ENCODE measurements at places on chromosomes 16 and 17. TPM values are rescaled to one million over a fixed set of nuclear protein-coding genes. Genes with fewer than 3 reads are reported as not detected.

WNT9B gene
- total RNA-seq: not detected

XYLT1 gene
- 22.1 TPM for total RNA-seq

ATF7IP2 gene
- total RNA-seq: 32.8 TPM

CSH1 gene
- total RNA-seq: not detected

TTYH2 gene
- 3.7 TPM for total RNA-seq

SCNN1B gene
- total RNA-seq: 0.95 TPM

NT5C3B gene
- total RNA-seq: 71.4 TPM

ODAD4 gene
- total RNA-seq: 1.3 TPM

CDK3 gene
- 7.4 TPM for total RNA-seq

CCL7 gene
- total RNA-seq: not detected

TMEM114 gene
- total RNA-seq: 1.6 TPM

RNF43 gene
- 2.4 TPM for total RNA-seq

PSMD11 gene
- 175 TPM for total RNA-seq

CMTM1 gene
- total RNA-seq: 2.0 TPM

CD300H gene
- not detected for total RNA-seq

MAP2K3 gene
- total RNA-seq: 32.4 TPM

NBR1 gene
- 36.0 TPM for total RNA-seq

- H3K36me3 ChIP-seq: no peaks in the 10 kb centered on the region
- DNase-seq: no peak
- no peak overlapping the region for H3K27ac ChIP-seq
- H3K4me3 ChIP-seq: no peak overlapping the region
- H3K27me3 ChIP-seq: no peaks in the 10 kb centered on the region
Observed at GRCh38 chr17:78883089-78883532, 19.9 kb downstream of the CEP295NL start.

DNA sequence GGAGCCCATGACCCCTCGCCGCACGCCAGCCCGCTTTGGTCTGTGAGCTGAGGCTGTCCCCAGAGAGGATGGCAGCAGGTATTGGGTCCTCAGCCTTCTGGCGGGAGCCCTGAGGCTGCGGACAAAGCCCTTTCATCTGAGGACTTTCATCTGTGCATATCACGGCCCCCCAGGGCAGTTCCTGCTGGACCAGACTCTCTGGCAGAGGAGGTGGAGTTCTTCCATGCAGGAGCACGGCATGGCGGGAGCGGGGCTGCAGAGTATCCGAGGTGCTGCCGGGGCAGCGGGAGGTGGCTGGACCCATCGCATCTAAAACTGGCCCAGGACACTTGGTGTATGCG is 18.8 kb downstream of the DHX38 start:
- no peak for DNase-seq
- H3K36me3 ChIP-seq: peaks cover 21% of the 10 kb centered on the region
- no peak overlapping the region for H3K4me3 ChIP-seq
- H3K27me3 ChIP-seq: no peaks in the 10 kb centered on the region

GRCh38 chr16:66428682-66429251 is 1.7 kb downstream of the BEAN1 start:
- peaks cover 60% of the 10 kb centered on the region for H3K27me3 ChIP-seq
- H3K36me3 ChIP-seq: no peaks in the 10 kb centered on the region
- H3K4me3 ChIP-seq: no peak overlapping the region
- DNase-seq: no peak
- H3K27ac ChIP-seq: no peak overlapping the region
- H3K4me1 ChIP-seq: peaks cover 16% of the 10 kb centered on the region

- no peaks in the 10 kb centered on the region for H3K36me3 ChIP-seq
- H3K4me3 ChIP-seq: no peak overlapping the region
- H3K4me1 ChIP-seq: peaks cover 18% of the 10 kb centered on the region
- H3K27me3 ChIP-seq: no peaks in the 10 kb centered on the region
Observed at GRCh38 chr17:17027442-17028058, 14.7 kb upstream of the MPRIP start.

- H3K27me3 ChIP-seq: no peaks in the 10 kb centered on the region
- H3K4me3 ChIP-seq: no peak overlapping the region
- DNase-seq: no peak
- no peaks in the 10 kb centered on the region for H3K36me3 ChIP-seq
- no peaks in the 10 kb centered on the region for H3K4me1 ChIP-seq
Observed at GRCh38 chr17:59437791-59438281, 106.4 kb downstream of the YPEL2 start.

- H3K27me3 ChIP-seq: no peaks in the 10 kb centered on the region
- H3K4me1 ChIP-seq: no peaks in the 10 kb centered on the region
- no peak for DNase-seq
- peaks cover 6% of the 10 kb centered on the region for H3K36me3 ChIP-seq
- no peak overlapping the region for H3K4me3 ChIP-seq
Observed at GRCh38 chr17:75684924-75685323, 17.8 kb downstream of the SAP30BP start.

GRCh38 chr17:82836823-82837357 is 2.9 kb downstream of the ZNF750 start:
- no peak for DNase-seq
- no peaks in the 10 kb centered on the region for H3K27me3 ChIP-seq
- peaks cover 4% of the 10 kb centered on the region for H3K4me1 ChIP-seq
- H3K27ac ChIP-seq: no peak overlapping the region
- H3K36me3 ChIP-seq: 0 out of 2 replicates have a peak, but pooled peaks cover 4% of the 10 kb centered on the region

- no peak overlapping the region for H3K27ac ChIP-seq
- no peaks in the 10 kb centered on the region for H3K27me3 ChIP-seq
- no peaks in the 10 kb centered on the region for H3K36me3 ChIP-seq
- no peak overlapping the region for H3K4me3 ChIP-seq
Observed at GRCh38 chr16:65066651-65067050, 55.2 kb downstream of the CDH11 start.

- H3K4me1 ChIP-seq: peaks cover 3% of the 10 kb centered on the region
- no peak for DNase-seq
- no peak overlapping the region for H3K27ac ChIP-seq
- H3K36me3 ChIP-seq: no peaks in the 10 kb centered on the region
- H3K4me3 ChIP-seq: no peak overlapping the region
Observed at GRCh38 chr17:72616447-72616846, 476.0 kb downstream of the SLC39A11 start.

DNA sequence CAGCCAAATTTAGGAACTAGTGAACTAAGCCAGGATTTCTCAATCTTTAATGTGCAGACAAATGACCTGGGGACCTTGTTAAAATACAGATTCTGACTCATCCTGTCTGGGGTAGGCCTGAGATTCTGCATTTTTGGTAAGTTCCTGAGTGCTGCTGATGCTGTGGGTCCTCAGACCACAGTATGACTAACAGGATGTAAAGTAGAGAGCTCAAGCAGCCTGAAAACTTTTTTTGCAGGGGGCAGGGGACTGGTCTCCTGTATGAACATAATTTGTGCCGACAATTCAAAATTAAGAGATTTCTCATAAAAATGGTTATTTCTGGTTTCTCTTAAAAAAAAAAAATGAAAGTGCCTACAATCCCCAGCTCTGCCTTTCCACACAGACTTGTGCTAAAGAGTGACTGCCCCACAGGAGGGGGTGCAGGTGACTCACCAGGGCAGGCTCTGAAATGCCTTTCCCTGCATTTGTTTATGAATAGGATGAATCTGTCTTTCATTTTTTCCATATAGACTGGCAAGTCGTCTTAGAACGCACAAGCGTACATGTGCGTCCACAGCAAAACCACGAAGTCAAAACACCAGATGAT is 271.5 kb downstream of the PHKB start:
- no peaks in the 10 kb centered on the region for H3K27me3 ChIP-seq
- no peaks in the 10 kb centered on the region for H3K36me3 ChIP-seq
- no peak overlapping the region for H3K27ac ChIP-seq
- H3K4me3 ChIP-seq: no peak overlapping the region

GRCh38 chr16:64712026-64712425 is 409.8 kb downstream of the CDH11 start:
- H3K36me3 ChIP-seq: no peaks in the 10 kb centered on the region
- DNase-seq: no peak
- no peak overlapping the region for H3K27ac ChIP-seq

DNA sequence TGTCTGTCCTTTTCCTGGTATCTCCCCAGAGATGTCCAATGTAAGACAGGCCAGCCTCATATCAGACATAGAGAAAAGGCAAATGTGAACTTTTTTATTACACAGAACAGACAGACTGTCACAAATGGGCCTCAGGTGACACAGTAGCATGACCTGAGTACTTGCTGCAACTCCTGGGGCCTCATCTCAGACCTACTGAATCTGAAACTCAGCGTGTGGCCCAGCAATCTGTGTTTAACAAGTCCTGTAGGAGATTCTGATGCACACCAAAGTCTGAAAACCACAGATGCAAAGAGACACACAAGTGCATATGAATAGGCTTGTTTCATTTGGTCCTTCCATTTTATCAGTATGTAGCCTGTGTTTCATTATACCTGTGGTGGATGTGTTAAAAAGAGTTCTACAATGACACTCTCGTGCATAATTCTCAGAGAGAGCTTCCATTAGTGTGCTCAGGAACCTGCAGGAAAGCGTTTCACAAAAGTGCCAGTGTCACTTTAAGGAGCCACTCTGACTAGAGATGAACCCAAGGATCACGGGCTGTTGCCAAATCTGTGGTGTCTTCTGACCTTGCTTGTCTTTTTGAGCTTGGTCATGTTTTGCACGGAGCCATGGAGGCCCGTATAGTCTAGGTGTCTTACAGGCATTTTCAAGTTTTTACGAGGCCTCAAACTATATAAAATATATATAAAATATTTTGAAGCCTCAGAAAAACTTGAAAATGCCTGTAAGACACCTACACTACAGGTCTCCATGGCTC is 33.8 kb upstream of the NF1 start:
- no peak overlapping the region for H3K4me3 ChIP-seq
- no peak overlapping the region for H3K27ac ChIP-seq
- DNase-seq: no peak

- no peaks in the 10 kb centered on the region for H3K4me1 ChIP-seq
- no peaks in the 10 kb centered on the region for H3K36me3 ChIP-seq
- no peaks in the 10 kb centered on the region for H3K27me3 ChIP-seq
Observed at GRCh38 chr17:78567991-78568390, 9.2 kb downstream of the DNAH17 start.

- H3K36me3 ChIP-seq: no peaks in the 10 kb centered on the region
- no peak overlapping the region for H3K4me3 ChIP-seq
- H3K27me3 ChIP-seq: peaks cover 14% of the 10 kb centered on the region
- 0 out of 2 replicates have a peak, but pooled peaks cover 4% of the 10 kb centered on the region for H3K4me1 ChIP-seq
- H3K27ac ChIP-seq: no peak overlapping the region
- no peak for DNase-seq
Observed at GRCh38 chr17:6660805-6661463, 9.4 kb downstream of the C17orf100 start.

DNA sequence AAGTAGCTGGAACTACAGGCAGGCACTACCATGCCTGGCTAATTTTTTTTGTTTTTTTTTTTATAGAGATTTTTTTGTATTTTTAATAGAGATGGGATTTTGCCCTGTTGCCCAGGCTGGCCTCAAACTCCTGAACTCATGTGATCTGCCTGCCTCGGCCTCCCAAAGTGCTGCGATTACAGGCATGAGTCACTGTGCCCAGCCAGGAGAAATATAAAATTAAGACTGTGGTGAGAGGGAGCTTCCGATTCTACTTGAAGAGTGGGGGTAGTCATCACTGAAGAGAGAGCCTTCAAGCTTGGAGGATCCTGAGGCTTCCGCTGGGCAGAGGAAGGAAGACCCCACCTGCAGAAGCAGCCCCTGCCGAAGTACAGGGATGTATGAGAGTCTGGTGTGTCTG is 34.4 kb upstream of the RGS9 start:
- H3K27ac ChIP-seq: no peak overlapping the region
- H3K36me3 ChIP-seq: no peaks in the 10 kb centered on the region
- 0 out of 2 replicates have a peak, but pooled peaks cover 1% of the 10 kb centered on the region for H3K4me1 ChIP-seq
- H3K27me3 ChIP-seq: no peaks in the 10 kb centered on the region

DNA sequence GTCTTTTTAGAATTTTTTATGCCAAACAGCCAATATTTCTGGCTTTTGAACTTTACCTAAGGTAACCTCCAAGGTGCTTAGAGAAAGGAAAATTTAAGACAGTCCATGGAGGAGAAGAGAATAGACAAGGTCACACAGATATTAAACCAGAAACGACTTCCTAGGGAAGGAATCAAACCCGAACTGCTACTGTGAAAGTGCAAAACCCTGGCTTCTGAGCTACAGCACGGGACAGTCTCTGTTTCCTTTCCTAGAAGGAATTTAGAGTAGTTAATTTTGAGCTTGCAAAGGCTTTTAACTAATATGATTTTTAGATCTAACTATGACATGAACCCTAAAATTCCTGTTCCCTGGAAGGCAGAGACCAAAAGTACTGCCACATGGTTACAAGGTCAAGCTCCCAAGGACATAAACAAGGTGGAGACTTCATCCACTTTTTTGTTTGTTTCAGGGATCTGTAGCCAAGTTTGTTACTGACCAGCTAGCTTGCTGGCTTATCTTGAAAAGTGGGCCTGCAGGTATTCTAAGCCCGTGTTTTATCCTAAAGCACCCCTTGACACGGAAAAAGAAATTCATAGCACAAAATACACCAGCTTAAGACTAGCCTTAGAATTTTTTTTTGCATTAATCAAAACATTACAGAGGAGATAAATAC is 188.2 kb downstream of the SPECC1 start:
- H3K36me3 ChIP-seq: no peaks in the 10 kb centered on the region
- no peak overlapping the region for H3K27ac ChIP-seq

- no peaks in the 10 kb centered on the region for H3K4me1 ChIP-seq
- H3K27me3 ChIP-seq: no peaks in the 10 kb centered on the region
- no peak overlapping the region for H3K4me3 ChIP-seq
- no peaks in the 10 kb centered on the region for H3K36me3 ChIP-seq
Observed at GRCh38 chr17:53896047-53896446, 73.3 kb downstream of the KIF2B start.

- no peaks in the 10 kb centered on the region for H3K27me3 ChIP-seq
- H3K27ac ChIP-seq: no peak overlapping the region
- no peaks in the 10 kb centered on the region for H3K36me3 ChIP-seq
- peaks cover 3% of the 10 kb centered on the region for H3K4me1 ChIP-seq
- H3K4me3 ChIP-seq: no peak overlapping the region
Observed at GRCh38 chr16:9658164-9658563, 524.1 kb downstream of the GRIN2A start.

- no peaks in the 10 kb centered on the region for H3K36me3 ChIP-seq
- H3K4me1 ChIP-seq: no peaks in the 10 kb centered on the region
- DNase-seq: no peak
- H3K4me3 ChIP-seq: no peak overlapping the region
- no peaks in the 10 kb centered on the region for H3K27me3 ChIP-seq
- H3K27ac ChIP-seq: no peak overlapping the region
Observed at GRCh38 chr17:40247926-40248495, 28.9 kb downstream of the WIPF2 start.

GRCh38 chr16:78877114-78877655 is 723.4 kb downstream of the MAF start:
- no peaks in the 10 kb centered on the region for H3K36me3 ChIP-seq
- no peak for DNase-seq
- H3K27ac ChIP-seq: no peak overlapping the region
- H3K27me3 ChIP-seq: no peaks in the 10 kb centered on the region
- H3K4me3 ChIP-seq: no peak overlapping the region
- H3K4me1 ChIP-seq: peaks cover 11% of the 10 kb centered on the region

GRCh38 chr17:82160075-82160474 is 52.6 kb downstream of the CCDC57 start:
- no peak overlapping the region for H3K27ac ChIP-seq
- no peak for DNase-seq
- H3K36me3 ChIP-seq: no peaks in the 10 kb centered on the region

DNA sequence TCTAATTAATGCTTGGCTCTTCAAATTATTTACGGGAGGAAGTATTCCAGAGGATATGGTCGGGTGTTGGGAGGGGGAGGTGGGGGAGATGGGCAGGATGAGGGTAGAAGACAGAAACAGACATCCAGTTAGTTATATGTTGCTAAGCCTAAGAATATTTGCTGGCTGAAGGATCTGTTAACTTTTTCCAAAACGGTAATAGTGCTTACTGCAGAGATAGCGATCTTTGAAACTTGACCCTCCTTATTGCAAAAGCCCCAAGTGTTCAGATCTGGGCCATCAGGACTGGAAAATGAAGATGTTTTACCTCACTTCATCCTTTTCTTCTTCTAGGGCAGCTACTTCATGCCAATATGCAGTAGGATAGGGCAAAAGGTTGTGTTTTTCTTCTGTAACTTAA is 27.0 kb upstream of the MMD start:
- DNase-seq: no peak
- no peaks in the 10 kb centered on the region for H3K27me3 ChIP-seq
- no peaks in the 10 kb centered on the region for H3K36me3 ChIP-seq
- peaks cover 5% of the 10 kb centered on the region for H3K4me1 ChIP-seq
- H3K27ac ChIP-seq: no peak overlapping the region
